ENCODE measurements at places on chromosomes 5 and 9.

GRCh38 chr5:68444048-68444447 is 228.5 kb downstream of the PIK3R1 start:
- no peak for DNase-seq

GRCh38 chr5:112379542-112380325 is 39.3 kb downstream of the EPB41L4A start:
- no peak for DNase-seq

- no peak for DNase-seq
These were observed 131.6 kb upstream of the TAS2R1 start for GRCh38 chr5:9761706-9762105.

GRCh38 chr9:128066713-128067644 is at the start of gene NAIF1:
TSS of gene NAIF1 (minus strand) at chr9:128067320. CDS start at chr9:128067101, 219 bp downstream.
- DNase-seq, result peak; percentile 100

- DNase-seq, result peak; percentile 12
These were observed 3.0 kb downstream of the MTMR12 start for GRCh38 chr5:32309761-32310160.

GRCh38 chr5:68932830-68933434 is 160.9 kb upstream of the SLC30A5 start:
- no peak for DNase-seq

GRCh38 chr9:105132606-105133005 is 111.8 kb upstream of the SLC44A1 start:
- no peak for DNase-seq

DNA sequence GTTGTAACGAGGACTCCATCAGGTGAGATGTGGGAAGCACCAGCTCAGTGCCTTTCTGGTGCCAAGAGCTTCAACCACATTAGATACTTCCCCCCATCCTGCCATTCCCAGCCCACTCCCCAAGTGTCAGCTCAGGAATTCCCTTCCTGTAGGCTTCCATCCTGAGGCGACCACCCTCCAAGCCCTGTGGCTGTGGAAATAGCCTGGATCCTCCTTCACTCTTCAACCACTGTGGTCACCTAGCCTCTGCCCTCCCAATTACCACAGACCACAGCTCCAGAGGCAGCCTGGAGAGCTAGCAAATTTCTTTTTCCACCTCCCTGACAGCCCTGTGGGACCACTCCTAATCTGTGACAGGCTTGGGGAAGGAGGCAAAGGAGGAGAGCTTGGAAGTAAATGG is 219.8 kb upstream of the MAP3K1 start:
- no peak for DNase-seq

DNA sequence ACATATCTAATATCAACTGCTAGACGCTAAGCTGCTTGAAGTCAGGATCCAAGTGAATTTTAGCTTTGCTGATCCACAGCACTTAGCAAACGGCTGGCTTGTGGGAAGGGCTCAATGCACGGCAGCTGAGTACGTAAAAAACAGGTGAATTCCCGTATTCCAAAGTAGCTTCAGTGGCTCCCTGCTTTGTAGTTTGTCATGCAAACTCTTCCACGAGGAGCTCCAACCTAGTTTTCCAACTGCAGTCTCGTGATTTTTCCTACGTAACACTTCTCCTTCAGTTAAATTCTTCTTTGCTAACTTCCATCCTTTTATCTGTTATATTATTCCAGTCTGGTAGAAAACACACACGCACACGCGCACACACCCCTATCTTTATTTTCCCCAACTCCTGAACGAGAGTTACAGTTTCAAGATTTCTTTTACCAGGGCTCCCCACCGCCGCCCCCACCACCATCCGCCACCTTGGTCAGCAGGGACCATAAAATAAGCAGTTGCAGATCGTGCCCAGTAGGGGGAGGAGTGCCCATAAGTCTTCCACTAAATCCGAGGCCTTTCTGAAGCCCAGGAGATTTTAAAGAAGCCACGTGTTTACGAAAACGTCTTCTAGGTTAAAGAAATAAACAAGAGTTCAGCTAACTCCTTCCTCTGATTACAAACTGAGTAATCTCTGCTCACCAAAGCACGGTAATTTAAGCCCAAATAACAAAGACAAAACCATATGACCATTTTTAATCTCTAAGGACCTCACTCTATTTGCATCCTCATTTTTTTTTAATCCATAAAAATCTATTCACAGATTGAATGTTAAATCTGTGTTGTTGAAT is 34.8 kb upstream of the TRIO start:
- DNase-seq, result peak; percentile 73

GRCh38 chr9:79955300-79955699 is 383.5 kb downstream of the TLE4 start:
- DNase-seq, result no peak

- DNase-seq, result no peak
These were observed 34.3 kb downstream of the DNAH5 start for GRCh38 chr5:13910201-13910600.

DNA sequence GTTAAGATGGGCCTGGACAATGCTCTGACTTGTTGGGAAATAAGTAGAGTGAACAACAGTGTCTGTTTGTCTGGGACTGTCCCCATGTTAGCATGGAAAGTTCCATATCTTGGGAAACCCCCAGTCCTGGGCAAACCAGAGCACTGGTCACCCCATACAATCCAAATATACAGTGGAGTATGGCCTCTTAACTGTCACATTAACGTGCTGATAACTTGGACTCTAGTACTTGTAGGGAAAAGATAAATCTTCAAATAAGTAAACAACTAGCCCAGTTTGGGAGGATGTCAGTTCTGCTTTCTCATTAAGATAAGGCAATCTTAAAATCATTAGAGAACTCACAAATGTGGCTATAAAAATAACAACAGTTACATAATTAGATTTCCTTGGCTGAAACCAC is 47.6 kb upstream of the JAK2 start:
- DNase-seq, result peak; percentile 88

DNA sequence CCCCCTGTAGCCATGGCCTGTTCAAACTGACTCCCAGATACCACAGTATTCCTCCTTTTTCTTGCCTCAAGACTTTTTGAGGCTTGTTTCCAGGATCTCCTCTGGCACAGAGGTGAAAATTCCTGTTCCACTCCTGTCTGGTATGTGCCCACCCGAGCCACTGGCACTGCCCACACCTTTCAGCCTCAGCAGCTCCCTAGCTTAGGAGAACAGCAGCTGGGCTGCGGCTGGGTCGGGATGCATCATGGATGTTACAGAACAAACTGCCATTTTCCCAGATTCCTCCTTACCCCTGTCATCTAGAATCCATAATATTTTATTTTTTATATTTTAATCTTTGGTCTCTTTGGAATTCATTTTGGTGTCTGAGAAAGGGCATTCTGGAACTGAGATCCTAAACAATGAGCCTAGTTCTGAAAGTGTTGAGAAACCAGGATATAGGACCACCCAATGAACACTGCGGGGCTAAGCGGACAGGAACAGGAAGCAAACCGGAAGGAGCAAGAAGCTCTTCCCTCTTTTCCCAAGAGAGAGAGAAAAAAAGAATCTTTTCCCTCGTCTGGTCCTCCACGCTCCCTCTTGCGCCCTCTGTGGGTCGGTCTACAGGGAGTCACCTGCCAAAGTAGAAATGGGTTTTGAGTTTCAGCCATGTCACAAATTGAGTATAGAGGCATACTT is 12.5 kb downstream of the OR2S2 start:
- peak; percentile 73 for DNase-seq

GRCh38 chr9:123174887-123175518 is 93.4 kb downstream of the STRBP start:
- no peak for DNase-seq

DNA sequence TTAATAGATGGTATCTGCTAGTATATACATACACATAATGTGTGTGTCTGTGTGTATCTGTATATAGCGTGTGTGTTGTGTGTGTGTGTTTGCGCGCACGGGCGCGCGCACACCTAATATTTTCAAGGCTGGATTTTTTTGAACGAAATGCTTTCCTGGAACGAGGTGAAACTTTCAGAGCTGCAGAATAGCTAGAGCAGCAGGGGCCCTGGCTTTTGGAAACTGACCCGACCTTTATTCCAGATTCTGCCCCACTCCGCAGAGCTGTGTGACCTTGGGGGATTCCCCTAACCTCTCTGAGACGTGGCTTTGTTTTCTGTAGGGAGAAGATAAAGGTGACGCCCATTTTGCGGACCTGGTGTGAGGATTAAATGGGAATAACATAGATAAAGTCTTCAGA is 757 bp downstream of the FXN start:
- DNase-seq, result peak; percentile 43

GRCh38 chr5:157914151-157914788 is 55.3 kb upstream of the CLINT1 start:
- no peak for DNase-seq

- DNase-seq, result no peak
These were observed 212.5 kb downstream of the MEF2C start for GRCh38 chr5:88670461-88670860.

DNA sequence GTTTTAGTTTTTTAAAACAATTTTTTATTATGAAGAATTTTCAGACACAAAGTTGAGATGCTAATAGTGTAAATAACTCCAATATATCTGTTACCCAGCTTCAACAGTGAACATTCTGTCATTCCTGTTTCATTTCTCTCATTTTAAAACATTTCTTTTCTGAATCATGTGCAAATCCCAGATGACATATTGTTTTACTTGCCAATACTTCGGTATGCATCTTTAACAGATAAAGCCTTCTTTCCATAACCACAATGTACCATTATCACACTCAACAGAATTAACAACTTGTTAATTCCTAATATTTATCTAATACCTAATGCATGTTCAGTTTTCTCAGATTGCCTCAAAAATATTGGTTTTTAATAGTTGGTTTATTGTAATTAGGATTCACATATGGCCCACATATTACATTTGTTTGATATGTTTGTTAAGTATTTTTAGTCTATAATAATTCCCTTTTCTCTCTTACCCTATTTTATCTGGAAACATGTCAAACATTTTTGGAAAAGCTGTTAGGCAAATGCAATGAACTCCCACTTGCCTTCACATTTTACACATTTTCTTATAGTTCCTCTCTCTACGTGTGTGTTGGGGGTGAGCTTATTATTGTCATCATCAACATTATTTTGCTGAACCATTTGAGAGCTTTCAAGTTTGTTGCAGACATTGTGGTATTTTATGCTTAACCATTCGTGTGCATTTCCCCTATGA is 58.7 kb upstream of the ANKRD55 start:
- no peak for DNase-seq

DNA sequence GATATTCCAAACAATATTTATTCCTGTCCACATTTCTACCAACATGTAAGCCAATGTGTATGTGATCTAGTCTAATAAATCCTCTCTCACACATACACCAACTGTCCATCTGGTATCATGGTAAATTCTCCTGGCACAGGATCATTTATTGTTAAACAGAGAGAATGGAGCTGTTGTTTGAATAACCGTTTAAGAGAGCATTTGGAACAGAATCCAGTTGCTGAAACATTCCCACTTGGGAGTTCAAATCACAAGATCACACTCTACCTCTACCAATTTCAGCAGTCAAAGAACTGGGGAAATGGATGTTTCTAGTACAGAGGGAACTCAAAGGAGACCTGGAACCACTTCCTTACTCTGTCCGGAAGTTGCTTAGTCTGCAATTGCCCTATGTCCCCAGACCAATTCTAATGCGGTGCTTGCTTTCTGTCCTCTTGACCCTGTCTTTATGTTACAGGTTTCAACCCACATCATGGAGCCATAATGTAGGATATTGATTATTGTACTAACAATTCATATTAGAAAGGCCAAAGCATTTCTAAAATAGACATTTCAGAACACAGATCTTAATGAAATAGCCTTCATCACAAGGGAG is 488.4 kb downstream of the SEMA5A start:
- DNase-seq, result no peak

DNA sequence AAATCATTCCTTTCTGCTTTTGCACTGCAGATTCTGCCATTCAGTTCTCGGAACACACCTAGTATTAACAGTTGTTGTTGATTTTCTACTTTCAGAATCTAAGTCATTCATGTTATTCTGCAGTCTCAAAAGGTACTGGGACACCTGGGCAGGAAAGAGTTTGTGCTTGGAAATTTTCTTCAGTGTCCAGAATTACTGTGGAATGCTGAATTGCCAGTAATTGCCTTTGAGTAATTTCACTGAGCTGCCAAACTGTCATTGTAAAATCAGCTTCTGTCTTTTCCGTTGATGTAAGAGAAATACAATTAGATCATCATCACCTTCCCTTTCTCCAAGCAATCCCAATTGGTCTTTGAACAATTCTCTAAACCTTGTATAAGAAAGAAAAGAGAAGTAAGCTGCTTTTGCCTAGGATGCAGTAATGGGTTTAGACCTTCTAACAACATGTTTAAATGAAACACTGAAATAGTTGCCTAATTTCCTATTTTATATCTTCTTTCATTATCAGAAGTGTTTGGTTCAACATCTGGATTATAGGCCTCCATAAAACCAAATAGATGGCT is 75.7 kb upstream of the TGFBR1 start:
- DNase-seq, result peak; percentile 79

GRCh38 chr5:153964191-153964879 is 74.4 kb downstream of the FAM114A2 start:
- no peak for DNase-seq

DNA sequence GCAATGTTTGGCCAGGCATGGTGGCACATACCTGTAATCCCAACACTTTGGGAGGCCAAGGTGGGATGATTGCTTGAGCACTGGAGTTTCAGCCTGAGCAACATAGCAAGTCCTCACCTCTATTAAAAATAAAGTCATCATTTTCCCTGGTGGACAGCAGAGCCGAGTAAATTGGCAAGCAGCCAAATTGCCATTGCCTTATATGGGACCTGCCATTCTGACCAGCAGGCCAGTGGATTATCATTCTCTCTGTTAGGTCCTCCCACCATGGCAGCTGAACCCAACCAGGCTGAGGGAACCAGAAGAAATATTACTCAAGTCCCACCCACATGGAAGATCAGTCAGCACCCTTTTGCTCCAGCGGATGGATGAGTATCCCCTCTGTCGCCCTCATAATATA is 1829.9 kb downstream of the EFNA5 start:
- DNase-seq, result no peak

- DNase-seq, result peak; percentile 26
These were observed 49.9 kb upstream of the GPR151 start for GRCh38 chr5:146565764-146566367.

GRCh38 chr5:88426441-88426840 is 157.8 kb upstream of the TMEM161B start:
- no peak for DNase-seq

- DNase-seq, result peak; percentile 22
These were observed 2118.6 kb upstream of the C9orf72 start for GRCh38 chr9:29691758-29692407.

- DNase-seq, result no peak
These were observed 249.7 kb upstream of the ZNF462 start for GRCh38 chr9:106613250-106613737.

GRCh38 chr9:126722252-126722921 is 82.5 kb upstream of the ZBTB43 start:
- DNase-seq, result peak; percentile 84

- DNase-seq, result no peak
These were observed 235.5 kb downstream of the SLIT3 start for GRCh38 chr5:169065400-169065799.

- DNase-seq, result no peak
These were observed 307.4 kb upstream of the SEMA6A start for GRCh38 chr5:116881921-116882531.

- DNase-seq, result no peak
These were observed 379.1 kb upstream of the KIF2A start for GRCh38 chr5:61926911-61927310.
